ENCODE measurements at places on chromosomes 6 and 20.

- no peak for DNase-seq
Observed at GRCh38 chr6:159977255-159977903, 8.5 kb downstream of the IGF2R start.

DNA sequence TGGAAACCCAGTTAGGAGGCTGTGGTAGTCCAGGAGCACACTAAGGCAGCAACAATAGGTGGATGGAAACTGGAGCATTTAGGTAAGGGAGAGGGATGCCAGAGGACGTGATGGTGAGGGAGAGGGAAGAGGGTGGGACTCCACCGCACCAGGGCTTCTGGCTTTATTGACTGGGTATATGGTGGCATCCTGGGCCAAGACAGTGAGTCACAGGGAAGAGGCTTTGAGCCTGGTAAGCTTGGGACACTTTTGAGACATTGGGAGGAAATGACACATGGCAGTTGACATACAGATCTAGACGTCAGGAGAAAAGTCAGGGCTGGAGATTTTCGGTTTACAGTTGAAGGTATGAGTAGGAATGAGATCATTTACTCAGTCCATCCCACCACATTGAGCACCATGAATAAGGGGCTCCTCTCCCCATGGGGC lies 14.9 kb downstream of the NT5E start:
- DNase-seq, result no peak

- DNase-seq, result no peak
Observed at GRCh38 chr6:110485491-110485890, 9.1 kb upstream of the SLC22A16 start.

GRCh38 chr20:63058696-63059335 lies 52.1 kb upstream of the BHLHE23 start:
- no peak for DNase-seq

DNA sequence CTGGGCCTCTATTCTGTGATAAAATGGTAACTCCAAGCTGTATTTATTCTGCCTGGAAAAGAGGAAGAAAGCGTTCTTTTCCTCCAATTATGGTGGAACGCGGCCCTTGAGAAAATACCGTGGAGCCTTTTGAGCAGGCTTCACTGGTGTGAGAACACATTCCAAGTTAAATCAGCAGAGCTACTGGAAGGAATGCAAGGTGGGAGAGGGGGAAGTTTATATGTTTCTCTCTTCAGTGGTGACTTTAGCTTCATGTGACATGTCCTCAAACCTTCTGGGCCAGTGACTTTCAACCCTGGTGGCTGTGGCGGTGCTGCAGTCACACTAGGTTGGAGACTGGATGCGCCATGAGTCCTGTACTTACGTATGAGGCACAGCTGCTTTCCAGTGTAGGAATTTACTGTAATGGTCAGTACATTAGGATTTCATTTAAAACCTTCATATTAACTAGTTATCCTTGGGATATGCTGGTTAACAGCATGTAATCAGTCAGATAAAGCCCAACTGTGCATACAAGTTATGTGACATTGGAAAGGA lies 221.7 kb downstream of the ARID1B start:
- no peak for DNase-seq

- no peak for DNase-seq
Observed at GRCh38 chr6:157879873-157880254, 56.8 kb downstream of the SNX9 start.

DNA sequence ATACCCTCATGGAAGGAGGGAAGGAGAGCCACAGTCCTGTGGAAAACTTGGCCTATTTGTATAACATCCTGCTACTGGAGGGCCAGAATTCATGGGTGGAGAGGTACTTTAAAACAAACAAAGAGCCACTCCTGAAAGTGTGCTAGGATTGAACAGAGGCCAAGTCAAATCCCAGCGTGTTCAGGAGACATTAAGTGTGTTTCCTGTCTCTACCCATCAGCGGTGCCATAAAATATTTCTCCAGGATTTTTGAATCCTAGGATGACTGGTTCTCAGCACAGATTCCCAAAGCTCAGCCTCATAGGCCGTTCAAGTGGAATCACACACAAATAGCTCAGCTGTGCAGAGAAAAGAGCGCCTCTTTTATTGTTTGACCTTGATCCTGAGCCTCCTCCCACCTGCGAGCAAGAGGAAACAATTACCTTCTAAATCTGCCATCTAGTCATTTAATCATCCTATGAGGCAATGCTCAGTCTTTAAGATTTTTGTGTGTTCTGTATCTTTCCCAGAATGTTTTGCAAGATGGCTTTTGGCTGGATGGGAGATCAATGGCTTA lies 31.8 kb upstream of the RALGAPA2 start:
- DNase-seq, result no peak
